ENCODE measurements at places on chromosomes 12 and 14.

GRCh38 chr14:81311141-81311540, 89.0 kb downstream of the STON2 start:
- no peak for DNase-seq

GRCh38 chr12:132700212-132700822, 10.3 kb upstream of the PGAM5 start:
- no peak for DNase-seq

DNA sequence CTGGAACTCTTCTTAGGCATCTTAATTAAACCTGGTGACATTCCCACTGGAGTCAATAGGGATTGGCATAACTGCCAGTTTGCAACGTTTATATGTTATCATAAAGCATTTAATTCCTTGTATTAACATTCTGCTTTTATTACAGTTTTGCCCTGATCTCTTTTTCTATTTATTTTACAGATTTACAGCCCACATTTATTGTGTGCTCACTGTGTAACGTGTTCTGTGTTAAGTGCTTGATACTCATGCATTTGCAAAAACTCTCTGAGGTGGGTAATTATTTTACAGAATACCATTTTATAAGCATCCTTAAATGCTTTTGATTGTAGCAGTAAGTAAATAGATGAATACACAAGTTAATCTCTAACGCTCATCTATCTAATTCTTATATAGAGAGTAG, 341.5 kb upstream of the FAR2 start:
- no peak for DNase-seq

- DNase-seq: no peak
These were observed 66.6 kb upstream of the C14orf180 start for GRCh38 chr14:104512771-104513640.

DNA sequence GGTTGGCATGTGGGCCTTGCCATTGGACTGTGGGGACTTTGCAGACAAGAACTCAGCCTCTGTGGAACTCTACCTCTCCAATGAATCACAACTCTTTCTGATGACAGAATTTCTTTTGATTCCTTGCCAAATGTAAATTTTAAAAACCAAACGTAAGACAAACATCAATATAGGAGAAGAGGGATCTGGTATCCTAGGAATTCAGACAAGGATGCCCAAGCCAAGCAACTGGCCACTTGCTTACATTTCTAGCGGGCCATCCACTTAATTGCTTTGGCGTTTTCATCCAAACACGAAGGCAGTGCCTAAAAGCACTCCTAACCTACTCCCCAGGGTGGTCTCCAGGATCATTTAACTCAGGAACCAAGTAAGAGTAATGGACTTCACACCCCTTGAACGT, 23.4 kb upstream of the RAB35 start:
- DNase-seq: no peak

Measured in stimulated activated CD4-positive, alpha-beta T cell treated with anti-CD3 and anti-CD28 coated beads, Interleukin-4, amount 100 ng/mL, for 4 hours (primary cell).